GM12864 (cell line): ENCODE measurements at places on chromosomes 6 and 20.

DNA sequence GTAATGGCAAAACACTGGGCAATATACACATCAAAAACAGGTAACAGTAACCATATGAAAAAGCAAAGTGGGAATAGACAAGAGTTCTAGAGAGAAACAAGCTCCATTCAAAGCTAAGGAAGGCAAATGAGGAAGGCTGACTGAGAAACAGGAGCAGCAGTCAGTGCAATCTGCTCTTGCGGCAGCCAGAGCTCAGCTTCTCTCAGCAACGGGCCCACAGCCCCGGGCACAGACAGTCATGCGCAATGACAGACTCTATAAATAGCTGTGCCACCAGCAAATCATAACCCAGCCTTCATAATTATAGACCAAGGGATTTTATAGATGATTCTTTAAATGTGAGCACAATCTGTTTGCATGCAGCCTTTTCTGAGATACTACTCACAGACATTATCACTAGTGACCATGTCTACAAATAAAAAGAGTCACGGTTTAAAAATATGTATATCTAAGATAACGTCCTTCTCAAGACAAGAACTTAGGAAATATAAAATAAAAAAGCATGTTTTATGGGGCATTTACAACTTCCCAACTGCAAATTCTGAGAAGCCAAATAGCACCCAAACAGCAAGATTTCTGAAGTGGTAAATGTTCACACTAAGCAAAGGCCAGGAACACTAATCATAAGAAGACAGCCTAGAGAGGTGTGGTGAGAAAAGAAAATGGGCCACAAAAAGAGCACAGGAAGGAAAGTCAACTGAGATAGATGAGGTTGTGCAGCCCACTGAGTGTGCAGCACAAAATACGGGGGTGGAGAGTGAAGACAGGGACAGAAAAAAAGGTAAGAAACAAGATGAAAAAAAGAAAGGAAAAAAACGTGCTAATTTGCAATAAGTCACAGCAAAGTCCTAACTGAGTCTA is 39.9 kb upstream of the BEND6 start:
- DNase-seq, result no peak

- DNase-seq, result no peak
Observed at GRCh38 chr6:49634092-49634835, 2.4 kb downstream of the RHAG start.

GRCh38 chr6:3530515-3530914 is 73.7 kb upstream of the SLC22A23 start:
- DNase-seq, result no peak

DNA sequence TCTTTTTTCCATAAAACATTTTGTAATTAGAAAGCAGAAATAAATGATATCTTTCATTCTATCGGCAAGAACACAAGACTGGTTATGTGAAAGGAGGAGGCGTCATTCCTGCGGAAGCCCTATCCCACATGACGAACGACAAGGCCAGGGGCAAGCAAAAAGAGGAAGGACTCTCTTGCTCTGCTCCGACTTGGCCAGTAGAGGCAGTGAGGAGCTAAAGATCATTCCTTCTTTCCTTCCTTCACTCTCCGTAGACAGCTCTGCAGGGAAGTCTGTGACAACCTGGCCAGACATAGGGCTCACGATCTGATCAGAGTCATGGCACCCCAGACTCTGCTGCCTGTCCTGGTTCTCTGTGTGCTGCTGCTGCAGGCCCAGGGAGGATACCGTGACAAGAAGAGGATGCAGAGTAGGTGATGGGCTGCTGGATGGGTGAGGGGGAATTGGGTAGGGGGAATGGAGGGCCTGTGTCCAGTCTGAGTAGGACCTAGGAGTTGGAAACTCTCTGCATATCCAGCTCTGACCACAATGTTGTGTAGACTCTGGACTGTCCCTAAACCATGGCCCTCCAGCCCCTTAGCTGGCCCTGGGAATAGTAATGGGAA is at the start of gene WFDC10A:
WFDC10A (plus strand) TSS at position 244 of the 605 bp plus-strand sequence; CDS start at position 319, 75 bp downstream.
- no peak for DNase-seq

DNA sequence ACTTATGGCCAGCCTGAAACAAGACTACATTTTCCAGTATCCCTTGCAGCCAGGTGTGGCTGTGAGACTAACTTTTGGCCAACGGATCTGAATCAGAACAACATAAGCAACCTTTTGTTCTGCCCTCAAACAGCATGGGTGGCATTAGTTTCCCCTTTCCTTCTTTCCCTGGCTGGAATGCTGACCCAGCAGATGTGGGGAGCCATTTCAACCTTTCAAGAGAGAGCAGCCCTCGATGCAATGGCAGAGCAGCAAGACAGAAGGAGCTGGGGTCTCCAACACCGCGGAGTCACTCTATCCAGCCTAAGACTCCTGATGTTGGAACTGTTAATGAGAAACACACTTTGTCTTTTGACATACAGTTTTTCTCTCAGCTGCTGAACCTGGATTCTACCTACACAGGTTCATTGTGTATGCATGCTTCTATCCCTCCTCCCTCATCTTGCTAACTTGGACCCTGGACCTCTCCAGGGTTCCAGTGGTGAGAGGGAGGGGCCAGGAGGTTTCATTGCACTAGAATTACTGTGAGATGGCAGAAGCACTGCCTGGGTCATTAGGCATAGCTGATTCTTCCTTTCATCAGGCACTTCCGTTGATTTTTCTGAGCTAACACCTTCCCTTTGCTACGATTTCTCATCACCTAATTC is 28.8 kb upstream of the DDR1 start:
- DNase-seq, result no peak

GRCh38 chr20:15162079-15162647 is 824.8 kb upstream of the FLRT3 start:
- DNase-seq, result peak; percentile 21

GRCh38 chr6:161228096-161228495 is 45.8 kb downstream of the AGPAT4 start:
- DNase-seq, result no peak

DNA sequence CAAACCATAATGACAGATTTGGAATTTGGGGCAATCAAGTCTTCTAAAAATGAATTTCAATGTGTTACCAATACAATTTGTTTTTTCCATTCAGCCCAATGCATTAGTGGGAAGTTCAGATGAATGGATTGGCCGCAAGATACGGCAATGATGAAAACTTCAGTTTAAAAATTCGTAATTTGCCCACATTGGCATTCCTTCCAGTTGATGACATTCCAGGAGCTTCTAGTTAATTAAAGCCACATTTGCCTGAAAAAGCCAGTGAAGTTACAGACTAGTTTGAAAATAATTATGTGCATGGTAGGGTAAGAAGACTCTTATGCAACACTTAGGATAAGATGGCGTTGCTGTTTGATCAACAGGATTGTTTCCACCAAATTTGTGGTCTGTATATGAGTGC is 46.2 kb downstream of the NHLRC1 start:
- no peak for DNase-seq

GRCh38 chr20:20430066-20430465 is 62.2 kb downstream of the INSM1 start:
- DNase-seq, result no peak

DNA sequence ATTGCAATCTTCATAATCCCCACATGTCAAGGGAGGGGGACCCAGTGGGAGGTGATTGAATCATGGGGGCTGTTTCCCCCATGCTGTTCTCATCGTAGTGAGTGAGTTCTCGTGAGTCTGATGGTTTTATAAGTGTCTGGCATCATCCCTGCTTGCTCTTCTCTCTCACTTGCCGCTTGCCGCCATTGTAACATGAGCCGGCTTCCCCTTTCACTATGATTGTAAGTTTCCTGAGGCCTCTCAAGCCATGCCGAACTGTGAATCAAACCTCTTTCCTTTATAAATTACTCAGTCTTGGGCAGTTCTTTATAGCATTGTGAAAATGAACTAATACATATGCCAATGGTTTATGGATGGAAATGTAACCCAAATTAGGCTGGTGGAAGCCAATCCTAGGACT is 109.4 kb upstream of the AKAP12 start:
- DNase-seq, result peak; percentile 3

- no peak for DNase-seq
Observed at GRCh38 chr20:37335642-37336368, 10.1 kb upstream of the SRC start.

DNA sequence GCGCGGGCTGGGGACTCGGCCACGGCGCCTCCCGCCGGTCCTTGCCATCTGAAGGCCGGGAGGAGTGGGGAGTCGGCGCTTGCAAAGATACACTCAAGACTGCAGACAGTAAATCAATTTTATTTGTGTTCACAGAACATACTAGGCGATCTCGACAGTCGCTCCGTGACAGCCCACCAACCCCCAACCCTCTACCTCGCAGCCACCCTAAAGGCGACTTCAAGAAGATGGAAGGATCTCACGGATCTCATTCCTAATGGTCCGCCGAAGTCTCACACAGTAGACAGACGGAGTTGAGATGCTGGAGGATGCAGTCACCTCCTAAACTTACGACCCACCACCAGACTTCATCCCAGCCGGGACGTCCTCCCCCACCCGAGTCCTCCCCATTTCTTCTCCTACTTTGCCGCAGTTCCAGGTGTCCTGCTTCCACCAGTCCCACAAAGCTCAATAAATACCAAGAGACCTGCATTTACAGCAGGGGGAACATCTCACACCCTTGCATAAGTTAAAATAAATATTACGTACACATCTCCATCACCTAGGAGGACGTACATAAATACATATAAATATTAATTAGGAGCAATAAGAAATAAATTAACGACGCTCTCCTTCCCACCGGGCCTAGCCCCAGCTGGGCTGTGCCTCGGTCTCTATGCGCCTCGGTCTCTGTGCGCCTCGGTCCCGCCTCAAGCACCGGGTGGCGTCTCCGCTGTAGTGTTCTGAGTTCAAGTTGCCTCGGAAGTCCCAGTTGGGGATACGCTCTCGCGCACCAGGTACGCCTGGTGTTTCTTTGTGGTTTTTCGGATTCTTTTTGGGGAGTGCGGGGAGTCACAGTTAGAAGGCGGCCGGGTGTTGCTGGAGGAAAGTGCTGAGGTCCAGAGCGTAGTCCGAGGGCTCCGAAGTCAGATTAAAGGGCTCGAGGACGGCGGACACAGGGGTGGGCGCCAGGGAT is 889 bp upstream of the FLOT1 start:
- no peak for DNase-seq

- no peak for DNase-seq
Observed at GRCh38 chr6:28953039-28953584, 29.3 kb upstream of the TRIM27 start.

DNA sequence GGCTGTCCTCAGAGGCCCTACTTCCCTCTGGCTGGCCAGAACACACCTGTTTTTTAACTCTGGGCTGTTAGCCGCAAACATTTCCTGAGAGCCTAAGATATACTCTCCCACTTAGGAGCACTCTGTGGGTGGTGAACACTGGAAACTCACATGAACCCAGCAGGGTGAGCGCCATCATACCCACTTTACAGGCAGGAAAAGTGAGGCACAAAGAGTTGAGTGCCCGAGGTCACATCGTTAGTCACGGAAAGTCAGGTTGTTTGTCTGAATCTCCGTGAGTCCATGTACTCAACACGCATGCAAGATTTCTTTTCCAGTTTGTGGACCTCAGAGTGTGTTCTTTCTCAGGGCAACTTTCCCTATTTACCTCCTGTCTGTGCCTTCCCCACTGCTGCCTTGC is 1.9 kb downstream of the BAK1 start:
- DNase-seq, result no peak

DNA sequence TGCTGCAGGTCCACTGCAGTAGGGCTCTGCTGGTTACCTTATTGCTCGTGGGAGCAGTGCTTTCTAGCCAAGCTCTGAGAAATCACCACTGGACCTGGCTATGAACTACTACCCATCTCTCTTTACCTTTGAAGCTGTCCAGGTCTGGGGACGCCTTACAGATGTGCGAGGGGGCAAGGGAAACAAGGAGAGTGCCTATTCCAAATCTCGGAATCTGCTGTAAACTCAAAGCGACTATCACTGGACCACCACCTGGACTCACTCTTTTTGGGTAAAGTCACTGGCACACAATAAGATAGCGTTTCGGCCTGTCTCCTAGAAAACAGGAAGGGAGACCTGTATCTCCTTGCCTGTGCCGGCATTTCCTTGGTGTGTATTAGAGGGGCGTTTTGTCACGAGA is 5.3 kb downstream of the NRN1 start:
- DNase-seq, result no peak

DNA sequence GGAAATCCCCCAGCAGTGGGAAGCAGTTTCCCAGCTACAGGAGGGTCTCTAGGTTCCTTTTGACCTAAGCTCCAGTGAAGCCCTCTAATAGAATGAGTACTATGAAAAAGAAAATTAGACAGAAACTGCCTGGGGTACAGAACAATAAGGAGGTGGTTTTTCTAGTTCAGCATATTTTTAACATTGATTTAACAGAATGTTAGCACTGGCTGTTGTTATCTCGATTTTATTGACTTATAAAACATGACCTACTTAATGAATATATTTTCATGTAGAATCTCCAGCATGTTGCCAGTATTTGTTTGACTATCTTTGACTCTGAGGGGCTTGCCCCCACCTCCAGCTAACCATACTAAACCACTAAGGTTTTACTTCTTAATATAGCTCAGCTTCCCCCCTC is 19.6 kb downstream of the SCGN start:
- no peak for DNase-seq

DNA sequence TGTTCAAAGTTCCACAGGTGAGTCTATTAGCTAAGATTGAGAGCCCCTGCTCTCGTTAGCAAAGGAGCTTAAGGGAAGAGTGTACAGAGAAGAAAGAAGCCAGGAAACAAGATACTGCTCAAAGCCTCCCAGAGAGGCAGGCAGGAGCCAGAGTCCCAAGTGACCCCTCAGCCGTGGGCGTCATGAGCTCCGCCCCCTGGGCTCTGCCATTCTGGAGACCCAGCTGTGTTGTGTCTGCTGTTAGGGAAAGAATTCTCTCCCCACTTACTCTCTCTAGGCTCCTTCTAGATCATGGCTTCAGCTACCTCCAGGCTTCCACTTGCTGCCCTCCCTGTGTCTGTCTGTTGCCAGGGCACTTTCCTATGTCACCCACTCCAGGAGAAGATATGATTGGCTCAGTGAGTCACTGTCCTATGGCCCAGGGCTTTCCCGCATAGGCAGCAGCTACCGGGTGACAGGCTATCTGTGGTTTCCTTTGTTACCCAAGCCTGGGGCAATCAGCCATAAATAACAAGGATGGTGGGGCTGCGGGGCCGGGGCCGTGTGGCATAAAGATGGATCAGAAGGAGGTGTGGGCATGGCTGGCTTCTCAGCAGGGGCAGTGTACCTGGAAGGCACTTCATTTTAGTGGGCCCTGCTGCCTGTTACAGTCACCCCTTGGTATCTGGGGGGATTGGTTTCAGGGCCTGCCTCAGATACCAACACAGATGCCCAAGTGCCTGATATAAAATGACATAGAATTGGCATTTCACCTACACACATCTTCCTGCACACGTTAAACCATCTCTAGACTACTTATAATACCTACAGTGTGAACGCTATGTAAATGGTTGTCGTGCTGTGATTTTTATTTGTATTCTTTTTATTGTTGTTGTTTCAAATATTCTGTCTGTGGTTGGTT is 118.9 kb downstream of the ARMC2 start:
- DNase-seq, result no peak

GRCh38 chr20:19817017-19817416 is 59.0 kb downstream of the RIN2 start:
- DNase-seq, result no peak

GRCh38 chr6:6686176-6686575 is 97.7 kb downstream of the LY86 start:
- no peak for DNase-seq
